ENCODE measurements at places on chromosomes 12 and 14.

- DNase-seq = no peak
Observed at GRCh38 chr14:92635896-92636295, 112.5 kb downstream of the LGMN start.

- no peak for DNase-seq
Observed at GRCh38 chr12:12384571-12385340, 27.9 kb downstream of the BORCS5 start.

- DNase-seq = no peak
Observed at GRCh38 chr14:34050606-34051005, 99.7 kb upstream of the EGLN3 start.

GRCh38 chr12:126910570-126910969 lies 1356.4 kb upstream of the TMEM132C start:
- DNase-seq = no peak

- no peak for DNase-seq
Observed at GRCh38 chr14:67416810-67417209, 4.8 kb upstream of the PLEK2 start.

- no peak for DNase-seq
Observed at GRCh38 chr12:28966046-28966780, 182.9 kb upstream of the FAR2 start.

DNA sequence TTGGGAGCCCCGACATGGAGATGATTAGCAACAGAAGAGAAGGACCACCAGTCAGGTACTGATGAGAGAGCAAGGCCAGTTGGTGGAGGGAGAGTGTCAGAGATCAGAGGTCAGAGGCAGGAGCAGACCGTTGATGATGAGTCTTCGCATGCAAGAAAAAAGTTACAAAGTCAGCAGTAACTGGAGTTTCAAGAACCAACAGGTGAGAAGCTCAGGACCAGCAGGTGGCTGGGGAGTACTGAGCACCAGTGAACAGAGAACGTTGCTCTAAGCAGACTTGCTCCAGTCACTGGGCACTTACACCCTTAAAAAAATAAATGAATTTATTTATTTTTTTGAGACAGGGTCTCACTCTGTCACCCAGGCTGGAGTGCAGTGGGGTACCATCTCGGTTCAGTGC lies 44.5 kb upstream of the KCNA1 start:
- DNase-seq = no peak

DNA sequence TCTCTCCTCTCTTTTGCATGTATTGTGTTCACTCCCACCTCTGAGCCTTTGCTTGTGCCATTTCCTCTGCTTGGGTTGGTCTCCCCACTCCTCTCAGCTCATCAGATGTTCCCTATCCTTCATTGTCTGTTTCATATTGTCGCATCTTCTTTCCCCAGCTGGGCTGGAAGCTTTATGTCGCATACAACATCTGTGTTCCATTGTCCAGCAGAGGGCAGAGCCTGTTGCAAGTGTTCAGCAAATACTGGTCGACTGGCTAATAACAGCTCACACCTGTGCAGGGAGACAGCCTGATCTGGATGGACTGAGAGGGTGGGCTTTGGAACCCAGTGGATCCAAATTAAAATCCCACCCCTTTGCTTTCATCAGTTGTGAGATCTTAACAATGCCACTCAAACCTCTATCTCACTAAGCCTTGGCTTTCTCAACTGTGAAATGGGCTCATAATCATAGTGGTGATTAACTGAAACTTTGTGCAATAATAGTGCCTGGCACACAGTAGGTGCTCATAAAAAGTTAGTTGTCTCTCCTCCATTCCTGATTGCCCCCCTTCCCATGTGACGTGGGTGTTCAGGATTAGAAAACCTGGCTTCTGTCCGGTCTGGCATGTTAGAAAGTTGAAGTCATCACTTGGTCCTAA lies 75.8 kb downstream of the RIN3 start:
- DNase-seq = no peak

GRCh38 chr12:24494401-24494800 lies 454.5 kb downstream of the BCAT1 start:
- DNase-seq = no peak

DNA sequence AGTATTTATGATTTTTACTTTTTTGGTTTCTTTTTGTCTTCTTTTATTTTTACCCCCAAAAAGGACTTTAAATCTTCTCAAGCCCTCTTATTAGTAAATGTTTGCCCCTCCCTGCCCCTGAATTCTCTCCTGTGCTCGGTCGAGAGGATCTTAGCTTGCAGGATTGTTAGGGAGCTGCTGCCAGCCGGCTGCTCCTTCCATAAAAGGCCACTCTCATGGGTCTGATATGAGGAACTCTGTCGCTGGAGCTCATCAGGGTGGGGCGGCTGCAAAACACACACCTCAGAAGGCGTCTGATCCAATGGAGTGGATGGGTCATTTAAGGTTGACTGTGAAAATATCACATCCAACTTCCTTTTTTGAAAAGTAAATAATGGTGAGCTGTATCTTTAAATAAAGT lies 8.5 kb downstream of the LTBR start:
- DNase-seq = no peak

DNA sequence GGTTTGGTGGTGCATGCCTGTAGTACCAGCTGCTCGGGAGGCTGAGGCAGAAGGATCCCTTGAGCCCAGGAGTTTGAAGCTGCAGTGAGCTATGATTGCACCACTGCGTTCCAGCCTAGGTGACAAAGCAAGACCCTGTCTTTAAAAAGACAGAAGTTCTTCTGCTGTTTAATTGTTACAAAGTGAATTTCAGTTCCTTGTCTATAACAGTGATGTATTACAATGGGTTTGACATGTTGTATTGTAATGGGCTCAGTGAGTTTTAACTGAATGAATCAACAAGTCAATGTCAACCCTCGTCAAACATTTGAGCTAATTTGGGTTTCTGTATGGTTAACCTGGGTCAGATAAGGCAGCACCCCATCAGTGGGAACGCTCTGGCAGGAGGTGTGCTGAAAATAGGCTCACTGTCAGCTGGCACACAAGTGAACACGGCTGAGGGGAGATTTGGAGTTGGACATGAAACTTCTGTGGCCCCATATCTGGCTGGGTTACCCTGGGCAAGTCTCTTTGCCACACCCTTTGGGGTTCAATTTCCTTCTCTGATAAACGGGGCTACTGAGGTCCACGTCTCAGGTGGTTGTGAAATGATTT lies 14.0 kb upstream of the TRPV4 start:
- DNase-seq = no peak

DNA sequence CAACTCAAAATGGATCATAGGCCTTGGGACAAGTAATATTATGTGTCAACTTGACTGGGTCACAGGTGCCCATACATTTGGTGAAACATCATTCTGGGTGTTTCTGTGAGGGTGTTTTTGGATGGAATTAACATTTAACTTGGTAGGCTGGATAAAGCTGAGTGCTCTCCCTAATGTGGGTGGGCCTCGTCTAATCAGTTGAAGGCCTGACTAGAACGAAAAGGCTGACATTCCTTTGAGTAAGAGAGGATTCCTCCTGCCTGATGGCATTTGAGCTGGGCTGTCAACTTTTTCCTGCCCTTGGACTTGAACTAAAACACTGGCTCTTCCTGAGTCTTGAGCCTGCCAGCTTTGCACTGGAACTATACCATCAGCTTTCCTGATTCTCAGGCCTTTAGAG lies 93.4 kb upstream of the ESRRB start:
- no peak for DNase-seq

- no peak for DNase-seq
Observed at GRCh38 chr12:81159856-81160255, 82.0 kb downstream of the ACSS3 start.

DNA sequence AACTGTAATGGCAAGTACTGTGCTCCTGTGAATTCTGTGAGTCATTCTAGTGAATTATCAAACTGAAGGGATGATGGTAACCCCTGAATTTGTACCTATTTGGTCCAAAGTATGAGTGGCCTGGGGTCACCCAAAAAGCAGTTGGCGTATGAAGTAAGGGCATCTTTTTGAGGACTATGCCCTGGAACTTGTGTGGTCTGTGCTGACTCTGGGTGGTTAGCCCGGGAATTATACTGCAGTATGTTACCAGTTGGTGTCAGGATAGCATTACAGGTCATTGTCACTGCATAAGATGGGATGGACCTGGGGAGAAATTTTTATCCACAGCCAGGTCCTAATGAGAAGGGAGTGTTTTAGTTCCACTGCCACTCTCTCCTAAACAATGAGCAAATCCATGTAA lies 174.7 kb downstream of the SSPN start:
- DNase-seq = no peak

- DNase-seq = peak; percentile 53
Observed at GRCh38 chr14:67514650-67515385, 18.3 kb upstream of the PLEKHH1 start.

GRCh38 chr12:124964836-124965462 lies 24.0 kb downstream of the DHX37 start:
- no peak for DNase-seq

GRCh38 chr12:117155278-117156060 lies 34.8 kb downstream of the FBXO21 start:
- DNase-seq = no peak

GRCh38 chr12:1739368-1739767 lies 48.5 kb downstream of the ADIPOR2 start:
- DNase-seq = no peak

- DNase-seq = no peak
Observed at GRCh38 chr14:28142400-28143015, 624.1 kb upstream of the FOXG1 start.

DNA sequence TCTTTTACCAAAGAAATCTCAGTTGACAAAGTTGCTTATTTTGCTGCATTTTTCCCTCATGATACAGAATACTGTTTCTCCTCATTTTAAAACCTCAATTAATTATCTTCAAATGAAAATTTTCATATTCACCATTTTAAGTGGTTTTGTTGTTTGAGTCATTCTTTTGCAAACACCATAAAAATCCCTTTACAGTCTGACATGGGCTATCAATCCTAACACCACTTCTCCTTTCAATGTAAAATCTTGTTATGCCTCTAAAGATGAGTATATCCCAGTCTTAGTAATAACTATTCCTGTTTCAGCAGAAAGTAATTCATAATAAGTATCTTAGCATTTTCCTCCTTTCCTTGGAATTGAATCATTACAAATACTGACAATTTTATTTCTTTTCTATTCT lies 192.2 kb downstream of the SYT1 start:
- no peak for DNase-seq

- no peak for DNase-seq
Observed at GRCh38 chr14:20512177-20512905, 7.0 kb downstream of the RNASE10 start.

- DNase-seq = no peak
Observed at GRCh38 chr12:119631930-119632678, 35.8 kb upstream of the PRKAB1 start.

DNA sequence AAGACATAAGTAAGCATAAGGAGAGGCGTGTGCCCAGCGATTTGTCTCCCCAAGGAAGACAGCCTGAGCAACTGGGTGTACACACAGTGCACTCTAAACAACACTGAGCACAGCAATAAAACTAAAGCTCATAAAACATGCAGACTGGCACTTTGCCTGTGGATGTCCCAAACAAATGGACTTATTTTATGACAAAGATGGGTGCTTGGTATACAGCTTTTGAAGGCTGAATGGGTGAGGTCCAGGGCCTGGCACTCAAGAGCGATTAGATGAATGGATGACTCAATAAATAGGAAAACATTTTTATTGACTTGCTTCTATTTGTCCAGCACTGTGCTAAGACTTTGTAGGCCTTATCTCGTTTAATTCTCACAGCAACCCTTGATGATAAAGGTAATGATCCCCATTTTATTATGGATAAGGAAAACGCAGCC lies 28.5 kb downstream of the LGMN start:
- no peak for DNase-seq

GRCh38 chr12:4133029-4133428 lies 140.5 kb upstream of the CCND2 start:
- no peak for DNase-seq

GRCh38 chr14:87013583-87013982 lies 979.4 kb downstream of the GALC start:
- DNase-seq = no peak

DNA sequence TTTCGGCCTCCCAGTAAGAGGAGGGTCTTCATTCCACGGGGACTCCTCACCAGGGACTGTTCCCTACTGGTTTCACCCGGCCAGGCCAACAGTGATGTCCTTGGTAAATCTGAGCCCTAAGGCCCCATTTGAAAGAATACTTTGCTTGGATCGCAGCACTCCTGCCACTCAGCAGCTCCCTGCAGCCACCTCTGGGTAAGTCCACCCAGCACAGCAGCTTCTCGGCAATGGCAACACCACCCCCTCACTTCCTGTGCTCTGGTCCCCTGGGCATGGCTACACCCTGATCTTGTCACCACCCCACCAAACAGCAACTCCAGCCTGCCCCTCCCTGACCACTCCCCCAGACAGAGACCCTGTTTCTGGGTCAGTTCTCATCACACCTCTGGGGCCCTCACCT lies 100.3 kb downstream of the SETD3 start:
- DNase-seq = no peak

DNA sequence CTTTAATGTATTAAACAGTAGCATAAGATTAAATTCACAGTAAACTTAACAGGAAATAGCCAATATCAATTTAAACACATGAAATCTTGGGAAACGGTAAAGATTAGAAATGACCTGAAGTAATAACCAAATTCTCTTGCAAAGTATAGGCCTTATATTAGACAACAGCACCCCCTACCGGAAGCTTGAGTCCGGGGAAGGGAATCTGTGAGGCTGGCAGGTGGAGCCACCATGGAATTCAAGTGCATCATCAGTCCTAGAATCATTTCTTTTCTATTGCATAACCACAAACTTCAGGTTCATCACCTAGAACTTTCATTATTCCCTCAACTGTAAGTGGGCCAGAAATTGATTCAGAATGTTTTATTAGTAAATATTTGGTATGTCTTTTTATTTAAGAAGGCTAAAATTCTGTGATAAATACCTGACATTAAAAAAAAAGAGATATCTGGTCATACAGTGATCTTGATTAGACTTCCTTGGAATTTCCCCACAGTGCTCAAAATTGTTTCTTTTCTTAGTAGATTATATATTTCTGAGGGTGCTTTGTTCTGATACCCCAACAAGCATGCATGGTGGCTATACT lies 48.6 kb downstream of the AP5M1 start:
- peak; percentile 73 for DNase-seq

DNA sequence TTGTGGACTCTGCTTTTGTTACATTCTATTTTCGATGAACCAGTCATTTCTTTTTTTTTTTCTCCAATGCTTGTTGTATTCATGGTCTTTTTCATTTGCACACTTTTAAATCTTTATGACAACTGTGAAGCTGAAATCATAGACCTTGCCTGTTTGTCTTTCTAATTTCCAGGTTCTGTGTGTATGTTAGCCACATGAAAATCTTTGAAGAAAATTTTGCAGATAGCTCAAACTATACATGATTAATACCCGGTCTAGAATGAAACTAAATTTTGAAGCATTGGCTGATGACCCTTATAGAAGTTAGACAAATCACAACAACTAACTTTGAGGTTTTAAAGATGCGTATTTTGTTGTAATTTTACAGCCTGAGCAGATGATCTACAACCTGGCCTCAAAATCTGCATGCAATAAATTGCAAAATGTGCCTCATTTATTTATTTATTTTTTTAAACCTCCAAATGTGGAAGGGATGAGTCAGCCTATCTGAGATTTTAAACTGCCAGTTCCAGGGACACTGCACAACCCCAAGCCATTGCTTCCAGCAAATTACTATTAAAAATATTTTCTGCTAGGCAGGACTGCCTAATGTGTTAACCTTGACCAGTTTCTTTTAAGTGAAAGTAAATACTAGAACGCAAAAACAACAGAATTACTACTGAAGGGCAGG lies 96.3 kb upstream of the NAV3 start:
- no peak for DNase-seq

Measured in right forelimb (tissue), 1 donor.